ENCODE measurements at places on chromosomes 6 and 20.

DNA sequence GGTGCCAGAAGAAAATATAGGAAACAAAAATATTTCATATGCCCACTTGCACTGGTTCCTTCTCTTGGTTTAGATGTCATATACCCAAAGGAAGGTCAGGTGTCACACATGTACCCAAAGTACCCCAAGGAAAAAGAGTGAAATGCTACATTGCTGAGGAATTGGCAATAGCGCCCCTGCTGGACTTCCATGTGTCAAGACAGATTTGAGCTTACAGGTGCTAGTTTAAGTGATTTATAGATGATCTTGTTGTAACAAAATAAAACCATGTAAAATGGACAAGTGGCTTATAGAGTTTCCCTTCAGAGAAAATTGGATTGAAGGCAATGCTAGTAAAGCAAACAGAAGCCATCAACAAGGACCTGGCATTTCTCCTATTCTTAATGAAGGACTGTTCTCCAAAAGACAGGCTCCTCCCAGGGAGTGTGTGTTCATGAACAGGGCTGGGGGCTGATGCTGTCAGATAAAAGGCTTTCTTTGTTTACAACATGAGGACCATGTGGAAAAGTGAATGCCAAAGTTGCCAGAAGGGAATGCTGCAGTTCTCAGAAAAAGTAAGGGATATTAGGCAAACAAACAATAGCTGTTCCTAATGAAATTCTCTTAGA lies 64.3 kb upstream of the PAK5 start:
- no peak for DNase-seq

- no peak for DNase-seq
These were observed 12.5 kb downstream of the PRDM1 start for GRCh38 chr6:106098383-106099234.

DNA sequence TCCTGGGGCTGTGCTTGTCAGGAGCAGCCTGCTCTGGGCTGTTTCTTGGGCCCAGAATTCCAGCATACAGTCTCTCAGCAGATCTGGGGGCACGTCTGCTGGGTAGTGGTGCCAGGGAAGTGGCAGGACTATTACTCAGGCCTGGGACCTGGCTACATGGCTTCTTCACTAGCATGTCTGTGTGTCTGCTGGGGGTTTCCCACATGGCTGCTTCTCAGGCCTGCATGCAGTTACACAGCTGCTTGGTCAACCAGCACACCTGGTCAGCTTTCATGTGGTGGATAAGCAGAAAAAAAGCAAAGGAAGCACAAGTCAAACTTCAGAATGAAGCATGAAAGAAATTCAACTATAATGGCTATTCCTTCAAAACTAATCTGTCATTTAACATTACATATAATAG lies 316.2 kb upstream of the NOX3 start:
- DNase-seq = no peak

GRCh38 chr20:58106143-58106750 lies 122.2 kb downstream of the ANKRD60 start:
- no peak for DNase-seq

DNA sequence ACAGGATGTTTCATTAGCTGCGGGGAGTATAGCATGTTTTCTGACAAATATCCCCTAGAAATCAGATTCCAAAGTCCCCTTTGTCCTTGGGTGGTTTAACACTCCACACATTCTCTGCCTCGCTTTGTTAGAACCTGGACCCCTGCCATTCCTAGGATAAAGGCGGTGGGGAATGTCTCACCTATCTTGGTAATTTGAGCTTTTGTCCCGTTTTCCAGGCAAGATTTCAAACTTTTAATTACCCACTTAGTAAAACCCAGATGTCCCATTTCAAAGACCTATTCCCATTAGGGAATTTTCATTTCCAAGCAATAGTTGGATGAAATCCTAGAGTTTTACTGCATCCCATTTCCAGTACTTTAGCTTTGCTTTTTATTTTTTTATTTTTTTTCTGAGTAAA lies 501.0 kb upstream of the MAP3K7 start:
- DNase-seq = no peak

DNA sequence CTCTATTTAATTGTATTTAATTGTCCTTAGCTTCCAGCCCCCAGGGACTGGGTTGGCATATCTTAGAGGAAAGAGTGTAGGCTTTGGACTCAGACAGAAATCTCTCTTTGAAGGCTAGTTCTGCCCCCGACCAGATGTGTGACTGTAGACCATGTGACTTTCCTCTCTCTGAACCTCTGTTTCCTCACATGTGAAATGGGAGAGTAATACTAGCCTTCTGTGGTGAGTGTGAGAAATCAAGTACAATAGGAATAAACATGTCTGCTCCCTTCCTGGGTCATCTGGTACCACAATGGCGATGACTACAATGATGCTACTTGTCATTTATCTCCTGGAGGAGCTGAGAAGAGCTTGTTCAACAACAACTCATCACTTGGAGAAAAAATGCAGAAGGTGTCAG lies 179.9 kb downstream of the LRFN2 start:
- no peak for DNase-seq

- no peak for DNase-seq
These were observed 40.0 kb upstream of the APCDD1L start for GRCh38 chr20:58555078-58555765.

DNA sequence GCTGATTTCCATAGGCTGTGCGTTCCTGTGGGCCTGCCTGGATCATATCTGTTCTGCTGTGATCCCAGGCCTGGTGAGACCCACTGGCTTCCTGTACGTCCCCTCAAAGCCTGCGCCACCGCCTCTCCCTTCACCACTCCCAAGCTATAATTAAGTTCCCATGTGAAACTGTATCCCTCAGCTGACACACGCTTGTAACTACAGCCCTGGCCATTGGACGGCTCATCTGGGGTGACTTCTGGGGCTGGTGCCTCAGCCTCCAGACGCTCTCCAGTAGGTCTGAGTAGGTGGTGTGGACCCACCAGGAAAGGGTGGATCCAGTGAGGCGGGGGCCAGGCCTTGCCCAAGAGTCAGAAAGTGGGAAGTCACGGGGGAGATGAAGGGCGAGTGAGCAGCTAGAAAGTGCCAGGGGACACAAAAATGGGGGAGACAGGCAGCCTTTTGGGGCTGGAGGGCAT lies 21.0 kb downstream of the PPARD start:
- DNase-seq = peak; percentile 73

- DNase-seq = peak; percentile 53
These were observed 32.6 kb upstream of the FAM83D start for GRCh38 chr20:38893565-38894090.

DNA sequence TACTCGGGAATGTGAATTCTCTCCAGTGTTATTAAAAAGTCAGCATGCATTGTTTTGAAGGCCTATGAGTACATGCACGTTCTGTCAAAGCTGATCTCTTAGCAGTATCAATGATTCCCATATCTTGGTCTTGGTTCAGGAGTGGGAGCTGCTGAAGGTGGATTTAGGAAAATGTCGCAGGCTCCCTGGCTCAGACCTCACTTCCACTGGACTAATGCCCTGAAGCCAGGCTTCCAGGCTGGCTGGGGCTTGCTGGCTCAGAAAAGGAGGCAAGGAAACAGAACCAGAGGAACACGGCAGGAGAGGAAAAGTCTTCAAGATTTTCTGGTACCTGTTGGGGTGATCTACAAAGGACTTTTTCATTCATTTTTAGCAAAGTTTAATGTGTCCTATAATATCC lies 81.6 kb downstream of the OLIG3 start:
- DNase-seq = no peak

- DNase-seq = no peak
These were observed 8.3 kb downstream of the TENT5A start for GRCh38 chr6:81744131-81744530.

- peak; percentile 60 for DNase-seq
These were observed 5.4 kb downstream of the CCND3 start for GRCh38 chr6:41936073-41936837.

- DNase-seq = no peak
These were observed 154.9 kb downstream of the MRPL14 start for GRCh38 chr6:43972179-43972912.

GRCh38 chr20:58547623-58548475 lies 32.6 kb upstream of the APCDD1L start:
- no peak for DNase-seq

- no peak for DNase-seq
These were observed 63.9 kb downstream of the CHMP4B start for GRCh38 chr20:33875055-33875454.

- no peak for DNase-seq
These were observed 66.2 kb upstream of the CD83 start for GRCh38 chr6:14051355-14051754.

DNA sequence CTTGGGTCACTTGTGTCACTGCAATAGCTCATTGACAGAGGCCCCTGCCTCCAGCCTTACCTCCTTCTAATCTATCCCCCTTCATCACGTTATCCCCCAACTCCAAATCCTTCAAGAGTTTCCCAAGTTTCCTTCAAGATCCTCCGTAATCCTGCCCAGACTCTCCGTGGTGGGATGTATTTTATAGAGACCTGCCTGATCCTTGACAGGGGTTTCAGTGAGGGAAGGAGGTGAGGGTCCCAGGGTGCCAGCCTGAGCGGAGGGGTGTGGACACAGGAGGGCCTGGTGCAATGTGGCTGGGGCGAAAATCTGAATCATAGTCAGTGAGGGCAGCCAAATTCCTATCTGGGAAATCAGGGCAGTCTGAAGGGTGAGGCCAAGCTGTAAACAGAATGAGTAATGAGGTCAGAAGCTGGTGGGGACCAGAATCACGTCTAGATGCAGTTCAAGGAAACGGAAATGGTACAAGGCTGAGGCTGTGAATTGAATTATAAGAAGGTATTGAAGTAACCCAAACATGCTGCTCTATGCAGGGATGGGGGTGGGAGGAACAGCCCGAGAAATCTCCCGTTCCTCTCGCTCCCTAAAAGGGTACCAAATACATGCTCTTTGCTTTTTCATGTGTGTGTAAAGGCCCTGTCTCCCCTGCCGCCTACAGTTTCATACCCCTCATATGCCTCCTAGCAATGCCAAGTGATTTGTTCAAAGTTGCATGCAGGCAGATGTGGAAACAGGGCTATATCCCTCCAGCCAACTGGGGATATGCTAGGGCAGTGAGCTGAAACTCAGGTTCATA lies 35.4 kb upstream of the PIM1 start:
- no peak for DNase-seq

- no peak for DNase-seq
These were observed 610.4 kb upstream of the ADGRB3 start for GRCh38 chr6:68024570-68025269.

- DNase-seq = peak; percentile 37
These were observed 525 bp downstream of the NCOA7 start for GRCh38 chr6:125791151-125791819.

Measured in left hindlimb (tissue), 1 donor.